ENCODE measurements at places on chromosomes 2 and 18.

GRCh38 chr2:207219676-207220501, 54.1 kb upstream of the KLF7 start:
- no peak for DNase-seq

DNA sequence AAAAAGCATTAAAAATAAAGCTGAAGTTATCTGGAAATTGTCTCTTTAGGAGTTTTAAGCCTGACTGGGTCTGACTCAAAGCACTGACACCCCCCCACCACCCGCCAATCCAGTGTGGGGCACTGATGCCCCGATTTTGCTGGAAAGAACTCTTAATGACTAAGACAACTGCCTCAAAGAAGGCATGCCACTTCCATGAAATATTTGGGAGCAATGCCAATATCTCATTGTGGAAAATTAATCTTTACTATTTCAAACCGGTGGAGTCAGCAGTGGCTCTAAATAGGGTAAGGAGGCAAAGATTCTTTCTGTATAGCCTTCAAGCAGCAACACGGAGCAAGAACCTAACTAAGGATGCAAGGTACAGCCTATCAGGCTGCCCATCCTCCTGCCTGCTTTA, 4.5 kb downstream of the FKBP7 start:
- DNase-seq = no peak

GRCh38 chr18:48142994-48143393, 212.5 kb upstream of the SMAD2 start:
- no peak for DNase-seq

DNA sequence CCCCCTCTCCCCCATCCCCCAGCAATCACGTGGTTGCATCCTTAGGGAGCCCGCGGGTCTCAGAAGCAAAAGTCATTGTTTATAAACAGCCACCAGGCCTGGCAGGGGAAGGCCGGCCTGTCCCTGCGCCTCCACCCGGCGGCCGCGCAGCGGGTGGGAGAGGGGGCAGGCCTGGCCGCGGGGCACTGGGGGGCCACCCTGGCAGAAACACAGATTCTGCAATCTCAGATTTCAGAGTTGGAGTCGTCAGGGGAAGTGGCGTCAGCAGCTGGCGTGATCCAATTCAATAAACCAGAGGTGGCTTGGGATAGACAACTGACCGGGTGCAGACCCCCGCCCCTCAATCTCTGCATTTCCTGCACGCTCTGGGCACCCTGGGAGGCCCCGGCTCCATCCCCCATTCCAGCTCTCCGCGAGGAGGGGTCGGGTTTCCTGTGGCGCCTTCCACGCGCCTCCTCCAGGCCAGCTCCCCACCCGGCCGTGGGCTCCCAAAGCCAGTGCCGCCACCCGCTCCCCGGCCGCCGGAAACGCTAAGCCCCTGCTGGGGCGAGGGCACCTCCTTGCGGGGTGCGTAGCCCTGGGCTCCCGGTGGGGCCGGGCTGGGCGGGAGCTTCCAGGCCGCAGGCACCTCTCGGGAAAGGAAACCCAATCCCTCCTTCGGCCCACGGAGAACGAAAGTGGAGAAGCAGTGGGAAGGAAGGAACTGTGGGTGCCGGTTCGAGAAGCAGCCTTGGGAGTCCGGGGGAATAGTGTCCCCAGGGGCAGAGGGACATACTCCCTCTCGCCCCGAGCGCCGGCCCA, 1.1 kb downstream of the BIN1 start:
- no peak for DNase-seq

GRCh38 chr2:196427986-196428634, 211.4 kb upstream of the CCDC150 start:
- DNase-seq = no peak

GRCh38 chr2:117982376-117983033, 31.4 kb downstream of the CCDC93 start:
- no peak for DNase-seq

DNA sequence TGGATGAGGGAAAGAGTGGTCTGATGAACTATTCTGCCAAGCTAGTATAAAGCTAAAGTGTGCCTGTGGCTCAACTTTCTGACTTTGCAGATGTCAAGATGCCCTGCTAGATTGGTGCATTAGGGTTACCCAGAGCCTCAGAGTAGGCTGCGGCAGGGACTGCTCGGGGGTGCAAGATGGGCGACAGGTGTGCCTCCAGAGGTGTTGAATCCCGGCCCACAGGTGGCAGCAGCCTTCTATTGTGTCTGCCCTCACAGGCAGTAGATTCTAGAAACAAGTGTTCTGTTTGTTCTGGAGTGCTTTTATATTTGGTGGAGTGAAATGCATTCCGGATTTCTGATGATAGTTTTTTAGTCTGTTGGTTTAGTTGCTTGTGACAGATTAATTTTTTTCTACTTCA, 131.6 kb upstream of the IL1R2 start:
- no peak for DNase-seq

DNA sequence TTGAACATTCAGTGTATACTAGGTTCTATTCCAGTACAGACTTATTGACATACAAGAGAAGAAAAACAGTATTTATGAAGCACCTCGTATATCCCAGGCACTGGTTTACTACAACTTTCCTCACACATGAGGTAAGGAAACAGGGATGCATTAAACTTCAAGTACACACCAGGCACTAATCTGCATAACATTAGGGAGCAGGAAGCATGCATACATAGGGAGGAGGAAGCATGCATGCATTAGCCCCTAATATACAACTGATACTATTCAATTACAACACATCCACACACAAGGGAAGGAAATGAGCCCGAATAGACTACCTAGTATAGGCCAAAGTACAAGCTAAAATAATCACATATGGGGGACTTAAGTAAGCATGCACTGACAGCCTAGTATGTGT, 525.3 kb downstream of the SUCLG1 start:
- DNase-seq = no peak

DNA sequence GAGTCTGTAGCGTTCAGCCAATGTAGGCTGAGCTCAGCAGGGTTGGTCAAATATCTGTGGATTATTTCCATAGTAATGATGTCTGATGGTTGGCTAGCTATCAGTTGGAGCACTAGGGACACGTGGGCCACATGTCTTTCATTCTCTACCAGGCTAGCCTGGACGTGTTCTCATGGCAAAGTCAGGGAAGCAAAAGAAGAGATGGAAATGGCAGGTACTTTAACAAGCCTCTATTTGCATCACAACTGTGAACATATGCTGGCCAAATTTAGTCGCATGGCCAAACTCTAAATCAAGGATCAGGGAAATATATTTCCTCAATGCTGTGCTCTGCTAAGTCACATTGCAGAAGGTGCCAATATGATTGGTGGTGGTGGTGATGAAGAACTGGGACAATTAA, 371.6 kb upstream of the CHST9 start:
- no peak for DNase-seq

GRCh38 chr2:193581807-193582206, 1387.1 kb upstream of the TMEFF2 start:
- DNase-seq = no peak

GRCh38 chr2:35293261-35293660, 1062.3 kb upstream of the CRIM1 start:
- DNase-seq = no peak

- DNase-seq = no peak
These were observed 18.8 kb downstream of the NEMP2 start for GRCh38 chr2:190515687-190516086.

DNA sequence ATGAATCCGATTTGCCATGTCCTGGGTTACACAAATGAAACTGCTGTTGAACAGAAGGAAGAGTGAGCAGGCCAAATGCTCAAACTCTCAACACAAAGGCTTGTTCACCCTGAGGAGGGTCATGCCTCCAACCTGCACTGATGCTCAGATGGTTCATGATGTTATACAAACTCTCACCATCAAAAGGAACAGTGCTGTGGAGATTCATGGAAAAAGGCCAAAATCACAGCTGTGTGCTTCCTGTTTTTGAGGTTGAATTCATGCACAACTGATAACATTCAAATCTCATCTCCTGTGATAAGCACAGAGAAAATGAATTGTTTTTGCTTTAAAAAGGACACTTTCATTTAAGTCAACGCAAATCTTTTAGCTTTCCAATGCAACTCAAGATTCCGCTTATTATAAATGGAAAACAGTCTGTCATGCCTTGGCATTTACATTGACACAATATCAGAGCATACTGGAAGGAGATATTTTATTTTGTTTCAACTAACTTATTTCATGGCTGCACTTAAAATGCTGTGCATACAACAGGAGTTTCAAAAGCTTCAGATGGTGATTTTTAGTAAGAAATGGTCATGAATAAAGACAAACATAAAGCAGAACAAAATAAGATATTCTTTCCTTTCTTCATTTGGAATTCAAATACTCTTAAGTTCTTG, 22.2 kb upstream of the TTN start:
- DNase-seq = no peak

Measured in stimulated activated CD4-positive, alpha-beta T cell treated with anti-CD3 and anti-CD28 coated beads, Interleukin-1b, Interleukin-23, amount 100 ng/mL, for 4 hours (primary cell).